Thoracic aorta endothelial cell (primary cell): ENCODE measurements at places on chromosomes 12 and 14. TPM values are rescaled to one million over a fixed set of nuclear protein-coding genes. Genes with fewer than 3 reads are reported as not detected.

The KRT82 gene
- total RNA-seq, result not detected in 2 replicates

The PUS1 gene
- 19.5 and 20.2 TPM in 2 replicates for total RNA-seq

The PIANP gene
- total RNA-seq, result 0.13 TPM in 1 of 2 replicates, not detected in the other

The DBX2 gene
- total RNA-seq, result not detected in 2 replicates

The TAS2R19 gene
- 9.8 and 13.0 TPM in 2 replicates for total RNA-seq

The PGF gene
- total RNA-seq, result 296 and 384 TPM in 2 replicates

The ADAM21 gene
- total RNA-seq, result 0.36 and 0.40 TPM in 2 replicates

The PRR4 gene
- total RNA-seq, result 1.9 and 2.3 TPM in 2 replicates

The NUAK1 gene
- total RNA-seq, result 30.6 and 43.0 TPM in 2 replicates

The NRIP2 gene
- not detected in 2 replicates for total RNA-seq

The RFLNA gene
- 5.8 and 18.9 TPM in 2 replicates for total RNA-seq

The SERPINA12 gene
- total RNA-seq, result not detected in 2 replicates

The HPD gene
- not detected in 2 replicates for total RNA-seq

The NELL2 gene
- total RNA-seq, result 0.13 and 1.4 TPM in 2 replicates

The CD69 gene
- total RNA-seq, result 0.29 and 0.53 TPM in 2 replicates

The PMCH gene
- total RNA-seq, result 0.36 and 1.9 TPM in 2 replicates

The PPP4R4 gene
- total RNA-seq, result under 0.01 TPM in 2 replicates
